Posterior cingulate gyrus (tissue), 11 donors: ENCODE measurements at places on chromosomes 11 and 22.
A peak's percentile ranks its signal among the peaks of the same experiment; 100 is the strongest.

- DNase-seq, result no peak
Measured at GRCh38 chr22:43110927-43111623, 525 bp downstream of the BIK start.

DNA sequence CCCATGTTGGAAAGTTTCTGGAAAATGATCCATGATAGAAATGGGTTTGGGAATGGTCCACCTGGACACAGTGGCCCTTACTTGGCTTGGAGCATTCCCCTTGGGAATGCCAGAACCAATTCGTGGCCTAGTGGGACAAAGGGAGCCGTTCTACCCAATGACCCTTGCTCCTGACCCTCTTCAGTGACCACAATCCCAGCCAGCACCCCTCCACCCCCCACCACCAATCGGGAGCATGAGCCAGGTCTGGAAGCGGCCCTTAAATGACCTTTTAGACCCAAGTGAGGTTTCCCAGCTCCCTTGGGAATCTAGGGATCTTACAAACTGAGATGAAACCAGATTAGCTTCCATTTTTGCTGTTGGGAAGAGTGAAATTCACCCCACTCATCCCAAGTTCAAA is 51.3 kb upstream of the CDON start:
- DNase-seq, result no peak

GRCh38 chr11:73137944-73138274 is 4.2 kb downstream of the FCHSD2 start:
- DNase-seq, result no peak

DNA sequence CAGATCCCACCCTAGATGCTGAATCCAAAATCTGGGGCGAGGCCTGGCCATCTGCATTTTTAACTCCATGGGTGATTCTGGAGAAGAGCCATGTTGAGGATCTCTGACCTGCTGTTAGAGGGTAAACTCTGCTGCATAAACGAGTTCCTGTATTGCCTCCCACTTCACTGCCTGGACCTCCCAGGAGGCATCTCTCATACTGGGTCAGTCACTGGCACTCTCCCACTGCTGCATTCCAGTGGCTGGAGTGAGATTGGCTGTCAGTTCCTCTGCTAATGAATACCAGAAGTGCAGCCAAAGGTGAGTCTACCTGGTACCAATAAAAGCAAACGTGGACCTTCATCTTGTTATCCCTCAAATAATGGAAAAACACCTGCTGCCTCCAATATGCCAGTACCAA is 10.3 kb downstream of the POLDIP3 start:
- DNase-seq, result no peak

DNA sequence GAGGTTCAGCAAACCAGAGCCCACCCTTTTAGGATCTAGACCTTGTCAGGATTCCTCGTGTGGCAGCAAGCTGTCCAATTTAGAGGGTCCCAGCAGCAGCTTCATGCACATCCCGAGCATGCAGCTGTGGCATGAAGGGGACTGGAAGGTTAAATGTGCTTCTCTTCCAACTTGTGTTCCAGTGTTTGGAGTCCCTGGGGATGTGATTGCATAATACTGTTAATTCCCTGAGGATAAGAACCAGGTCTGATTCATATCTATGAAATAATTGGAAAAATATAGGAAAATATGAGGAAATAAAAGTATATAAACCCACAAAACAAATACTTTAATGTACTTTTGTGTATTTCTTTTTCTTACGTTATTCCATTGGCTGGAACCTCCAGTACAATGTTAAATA is 130.5 kb downstream of the MORC2 start:
- DNase-seq, result no peak

GRCh38 chr11:30984442-30984816 is 385.1 kb downstream of the DCDC1 start:
- no peak for DNase-seq

GRCh38 chr22:44305888-44306287 is 6.9 kb downstream of the SHISAL1 start:
- no peak for DNase-seq

DNA sequence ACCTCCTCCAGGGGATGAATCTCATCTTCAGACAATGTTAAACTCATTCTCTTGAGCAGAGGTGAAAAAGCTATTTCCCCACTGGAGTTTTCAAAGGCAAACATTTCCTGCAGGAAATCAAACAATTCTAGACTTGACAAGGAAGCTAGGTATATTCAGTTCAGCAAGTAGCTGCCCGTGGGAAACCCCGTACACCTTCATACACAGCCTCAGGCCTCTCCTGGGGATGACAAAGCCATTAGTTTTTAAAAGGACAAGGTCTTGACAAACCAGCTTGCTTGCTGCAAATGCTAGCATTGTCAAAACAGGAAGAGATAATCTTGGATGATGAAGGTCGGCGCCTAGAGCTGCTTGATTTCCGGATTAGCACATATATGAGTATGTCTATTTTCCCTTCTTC is 1630.8 kb upstream of the TENM4 start:
- DNase-seq, result no peak

- no peak for DNase-seq
Measured at GRCh38 chr11:96885405-96885804, 495.6 kb downstream of the JRKL start.

DNA sequence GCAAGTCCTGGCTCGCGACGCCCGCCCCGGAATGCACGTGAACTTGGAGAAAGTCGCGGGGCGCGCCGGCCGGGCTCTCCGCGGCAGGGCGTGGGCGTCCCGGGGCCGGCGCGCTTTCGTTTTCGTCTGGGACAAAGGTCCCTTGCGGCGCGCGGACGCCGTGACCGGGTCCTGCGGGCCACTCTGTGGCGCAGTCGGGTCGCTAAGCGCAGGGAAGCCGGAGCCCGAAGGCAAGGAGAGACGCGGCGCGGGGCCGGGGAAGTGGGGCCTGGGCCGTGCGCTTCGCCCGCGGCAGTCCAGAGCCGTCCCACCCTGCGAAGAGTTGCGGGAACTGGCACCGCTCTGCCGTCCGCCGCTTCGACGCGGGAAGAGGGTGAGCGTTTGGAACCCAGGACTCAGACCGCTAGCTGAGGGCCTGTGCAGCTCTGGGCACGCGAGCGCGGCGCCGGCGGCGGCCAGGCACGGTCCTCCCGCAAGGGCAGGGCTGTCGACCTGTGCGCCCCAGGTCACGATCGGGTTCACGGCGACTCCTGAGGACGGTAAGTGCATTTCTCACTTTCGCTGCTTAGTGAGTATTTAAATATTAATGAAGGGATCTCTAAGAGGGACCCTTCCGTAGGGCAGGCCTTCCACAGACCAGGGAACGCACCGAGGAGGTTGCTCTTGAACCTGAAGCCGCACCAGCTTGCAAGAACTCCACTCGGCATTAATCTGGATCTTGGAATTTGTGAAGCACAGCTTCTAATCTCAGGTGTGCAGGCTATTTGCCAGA is 78.0 kb upstream of the PPARA start:
- DNase-seq, result peak; percentile 30

DNA sequence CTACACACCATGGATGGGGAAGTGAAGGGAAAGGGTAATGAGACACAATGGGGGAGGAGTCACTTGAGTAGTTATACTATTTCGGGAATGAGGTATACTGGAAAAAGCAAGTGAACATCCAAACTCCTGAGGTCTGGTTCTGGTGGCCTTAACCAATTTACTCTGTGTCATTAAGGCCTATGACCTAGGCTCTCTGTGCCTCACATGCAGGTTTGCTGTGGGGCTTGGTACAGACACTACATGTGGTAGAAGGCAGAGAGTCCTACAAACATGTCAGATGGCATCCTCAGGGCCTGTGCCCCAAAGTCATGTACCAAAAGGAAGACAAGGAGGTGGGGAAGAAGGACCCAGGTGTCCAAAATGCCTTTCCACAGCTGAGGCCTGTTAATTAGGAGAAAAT is 98.9 kb downstream of the TRIM29 start:
- DNase-seq, result no peak

DNA sequence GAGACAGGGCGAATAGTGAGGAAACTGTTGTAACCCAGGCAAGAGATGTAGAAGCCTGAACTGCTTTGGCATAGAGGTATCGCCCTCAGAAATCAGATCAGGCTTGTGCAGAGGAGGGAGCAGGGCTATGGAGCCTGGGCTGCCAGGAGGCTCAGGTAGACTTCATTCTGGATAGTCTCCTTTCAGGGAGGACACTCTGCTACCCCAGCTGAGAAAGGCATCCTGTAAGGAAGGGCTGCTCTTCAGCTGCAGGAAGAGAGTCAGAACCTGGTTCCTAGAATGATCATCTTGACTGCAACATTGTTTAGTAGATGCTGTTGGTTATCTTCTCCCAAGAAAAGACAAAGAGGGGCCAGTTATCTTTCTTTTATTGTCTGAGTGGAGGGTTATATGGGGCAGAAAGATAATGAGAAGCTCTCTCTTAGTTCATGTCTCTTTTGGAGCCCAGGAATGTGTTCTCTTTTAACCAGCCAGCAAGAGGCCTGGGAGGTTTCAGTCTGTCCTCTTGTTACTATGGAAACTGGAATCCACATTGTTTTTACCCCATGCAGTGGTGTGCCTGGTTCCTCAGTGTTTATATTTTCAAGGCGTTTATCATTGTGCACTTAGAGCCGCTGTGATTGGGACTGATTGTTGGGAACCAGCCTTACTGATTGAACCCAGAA is 95.7 kb downstream of the STIM1 start:
- DNase-seq, result no peak

DNA sequence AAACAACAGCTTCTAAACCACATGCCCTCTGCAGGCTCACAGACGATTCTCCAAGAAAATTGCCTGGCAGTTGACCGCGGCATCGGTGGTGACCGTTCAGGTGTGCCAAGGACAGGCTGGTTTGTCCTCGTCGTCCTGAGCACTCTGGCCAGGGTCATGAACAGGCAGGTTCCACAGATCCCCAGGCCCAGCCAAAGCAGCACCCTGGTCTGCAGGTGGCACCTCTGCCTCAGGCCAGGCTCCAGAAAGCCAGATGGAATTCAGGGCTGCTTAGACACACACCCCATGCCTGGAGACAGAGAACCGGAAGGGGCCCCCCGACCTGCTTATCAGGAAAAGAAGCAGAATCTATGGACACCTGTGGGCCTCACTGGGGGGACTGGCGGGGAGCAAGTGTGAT is 338.7 kb downstream of the BRD1 start:
- DNase-seq, result no peak

DNA sequence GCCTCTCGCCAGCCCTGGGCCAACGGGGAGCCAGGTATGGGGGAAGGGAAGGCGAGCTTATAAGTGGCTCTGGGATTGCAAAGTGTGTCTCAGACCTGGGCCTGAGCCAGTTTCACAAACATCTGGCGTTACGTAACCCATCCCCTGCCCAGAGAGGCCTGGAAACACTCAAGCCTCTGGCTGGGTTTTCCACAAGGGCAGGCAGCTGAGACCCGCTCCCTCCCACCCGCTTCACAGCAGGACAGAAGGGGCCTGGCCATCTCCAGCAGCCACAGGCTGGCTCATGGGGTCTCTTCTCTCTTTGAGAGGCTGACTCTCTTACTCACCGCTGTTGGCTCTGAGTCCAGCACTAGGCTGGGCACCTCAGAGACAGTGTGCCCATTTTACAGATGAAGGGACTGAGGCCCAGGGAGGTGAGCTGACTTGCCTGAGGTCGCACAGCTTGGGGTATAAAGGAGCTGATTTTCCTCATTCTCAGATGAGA is 44.5 kb downstream of the TRIOBP start:
- DNase-seq, result no peak

DNA sequence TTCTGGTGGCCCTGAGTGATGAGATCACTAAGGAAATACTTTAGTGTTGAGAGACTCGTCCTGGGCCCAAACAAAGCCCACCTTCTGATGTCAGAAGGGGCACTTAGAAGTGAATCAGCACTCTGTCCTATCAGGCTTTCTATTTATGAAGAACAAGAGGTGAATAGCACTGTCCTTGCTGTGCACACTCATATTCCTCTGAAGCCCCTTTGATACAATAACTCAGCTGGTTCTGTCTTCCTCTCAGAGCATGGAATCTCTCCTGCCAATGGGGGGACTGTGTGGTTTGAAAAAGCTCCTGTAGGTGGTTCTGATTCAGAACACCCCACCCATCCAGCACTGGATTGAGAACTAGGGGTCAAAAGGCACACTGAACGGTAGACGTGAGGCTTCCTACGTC is 348.1 kb downstream of the ETS1 start:
- DNase-seq, result no peak

- no peak for DNase-seq
Measured at GRCh38 chr11:12440565-12440964, 63.2 kb downstream of the PARVA start.

GRCh38 chr11:46247659-46248058 is 29.8 kb upstream of the CREB3L1 start:
- no peak for DNase-seq

- no peak for DNase-seq
Measured at GRCh38 chr11:62461740-62462507, 43.1 kb downstream of the SCGB1A1 start.

DNA sequence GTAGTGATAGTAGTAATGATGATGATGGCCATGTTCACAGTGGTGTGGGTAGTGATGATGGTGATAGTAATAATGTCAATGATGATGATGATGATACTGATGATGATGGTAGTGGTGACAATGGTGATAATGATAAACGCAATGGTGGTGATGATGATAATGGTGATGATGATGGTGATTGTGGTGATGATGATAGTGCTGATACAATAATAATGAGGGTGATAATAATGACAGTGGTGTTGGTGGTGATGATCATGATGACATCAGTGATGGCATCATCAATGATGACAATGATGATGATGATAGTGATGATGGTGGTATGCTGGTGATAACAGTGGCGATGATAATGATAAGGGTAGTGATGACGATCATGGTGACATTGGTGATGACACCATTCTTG is 92.3 kb downstream of the MPPED1 start:
- DNase-seq, result no peak

DNA sequence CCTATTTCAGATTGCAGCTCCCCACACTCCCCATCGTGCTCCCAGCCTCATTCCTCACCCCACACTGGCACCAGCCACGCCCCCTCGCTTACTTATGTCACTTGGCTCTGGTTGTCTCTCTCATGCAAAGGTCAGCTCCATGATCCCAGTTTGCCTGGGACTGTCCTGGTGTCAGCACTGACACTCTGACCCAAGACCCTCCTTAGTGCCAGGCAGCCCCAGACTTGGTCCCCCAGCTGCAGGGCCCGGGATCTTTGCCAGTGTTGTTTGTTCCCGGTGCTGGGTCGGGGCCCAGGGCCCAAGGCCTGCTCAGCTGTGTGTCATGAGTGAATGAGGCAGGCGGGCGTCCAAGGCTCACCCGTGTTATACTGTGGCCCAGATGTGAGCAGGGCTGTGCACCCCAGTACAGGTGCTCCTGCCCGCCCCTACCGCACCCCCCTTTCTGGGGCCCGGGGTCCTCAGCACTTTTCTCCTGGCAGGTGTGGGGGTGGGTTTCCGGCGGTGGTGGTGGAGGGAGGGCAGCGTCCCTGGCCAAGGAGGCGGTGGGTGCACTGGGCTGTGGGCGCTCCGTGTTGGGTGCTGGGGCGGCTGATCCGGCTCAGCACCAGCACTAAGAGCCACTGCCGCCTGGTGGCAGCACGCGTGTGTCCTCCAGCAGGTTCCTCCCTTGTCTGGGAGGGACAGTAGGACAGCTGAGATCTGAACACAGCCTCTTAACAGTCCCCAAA is 19.5 kb downstream of the IL17REL start:
- DNase-seq, result peak; percentile 93

DNA sequence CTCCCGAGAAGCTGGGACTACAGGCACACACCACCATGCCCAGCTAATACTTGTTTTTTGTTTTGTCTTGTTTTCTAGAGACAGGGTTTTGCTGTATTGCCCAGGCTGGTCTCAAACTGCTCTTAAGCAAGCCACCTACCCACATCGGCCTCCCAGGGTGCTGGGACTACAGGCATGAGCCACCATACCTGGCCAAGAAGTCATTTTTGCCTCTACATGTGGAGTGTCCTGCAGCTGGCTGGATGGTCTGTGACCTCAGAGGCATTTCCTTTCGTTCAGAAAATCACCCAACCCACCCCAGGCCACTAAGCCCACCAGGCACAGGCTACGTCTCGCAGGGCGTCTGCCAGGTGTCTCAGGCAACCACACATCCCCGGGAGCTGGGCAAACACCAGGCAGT is 12.8 kb downstream of the SHANK2 start:
- no peak for DNase-seq
